Central memory CD4-positive, alpha-beta T cell (primary cell): ENCODE measurements at places on chromosomes 12 and 14.
A peak's percentile ranks its signal among the peaks of the same experiment; 100 is the strongest.

DNA sequence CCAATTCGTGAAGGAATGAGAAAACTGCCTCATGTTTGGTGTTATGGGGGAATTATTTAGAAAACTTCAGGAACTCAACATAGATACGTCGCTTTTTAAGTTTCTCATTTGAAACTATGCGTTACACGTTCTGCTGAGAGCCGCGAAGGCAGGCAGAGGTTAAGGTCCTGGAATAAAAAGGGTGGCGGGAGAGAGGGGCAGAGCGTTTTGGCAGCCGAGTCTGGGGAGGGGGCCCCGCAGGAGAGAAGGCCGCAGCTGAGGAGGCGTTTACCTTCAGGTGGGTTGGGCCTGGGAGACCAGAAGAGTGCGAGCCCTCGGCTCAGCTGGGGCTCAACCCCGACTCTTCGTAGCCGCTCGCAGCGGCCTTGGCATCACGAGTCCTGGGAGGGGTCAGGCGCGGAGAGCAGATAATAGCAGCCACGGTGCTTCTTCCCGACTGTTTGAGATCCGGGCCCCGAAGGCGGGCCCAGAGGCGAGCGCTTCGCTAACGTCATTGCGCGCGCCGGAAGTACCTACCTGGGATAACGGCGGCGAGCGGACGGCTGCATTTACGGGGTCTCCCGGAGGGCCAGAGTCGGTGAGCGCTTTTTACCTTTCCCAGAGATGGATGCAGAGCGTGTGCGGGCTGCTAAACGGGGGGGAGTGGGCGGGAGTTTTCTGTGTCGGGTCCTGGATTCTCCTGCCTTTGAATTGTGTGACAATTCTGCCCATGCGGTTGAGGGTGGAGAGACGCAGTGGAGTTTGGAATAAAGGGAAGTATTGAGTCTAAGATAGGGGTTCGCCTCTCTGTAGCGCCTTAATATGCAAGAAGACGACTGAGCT is at the start of the genes PPHLN1 and ZCRB1:
PPHLN1 (plus strand) TSS at position 515 of the 822 bp plus-strand sequence. CDS start 9,736 bp downstream, outside the sequence.
ZCRB1 (minus strand) TSS at position 442 of the 822 bp plus-strand sequence. CDS start 1,992 bp downstream, outside the sequence.
- DNase-seq: peak; percentile 72

DNA sequence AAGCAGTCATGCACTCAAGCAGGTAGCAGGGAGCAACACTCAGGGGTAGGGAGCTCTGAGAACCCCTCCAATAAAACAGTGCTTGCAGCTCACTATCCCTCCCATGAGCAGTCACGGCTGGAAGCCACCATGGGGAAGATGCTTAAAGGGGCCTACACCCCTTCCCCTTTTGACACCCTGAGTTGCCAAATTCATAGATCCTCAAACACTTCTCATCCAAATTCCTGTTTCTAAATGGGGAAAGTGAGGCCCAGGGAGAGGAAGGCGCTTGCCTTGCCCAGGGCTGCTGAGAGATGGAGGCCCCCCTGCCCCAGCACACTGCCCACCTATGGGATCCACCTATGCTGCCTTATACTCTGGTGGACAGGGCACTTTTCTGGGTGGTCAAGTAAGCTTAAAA is 7.2 kb upstream of the ENDOU start:
- no peak for DNase-seq

- no peak for DNase-seq
Observed at GRCh38 chr12:99911081-99911480, 73.7 kb downstream of the ANKS1B start.

DNA sequence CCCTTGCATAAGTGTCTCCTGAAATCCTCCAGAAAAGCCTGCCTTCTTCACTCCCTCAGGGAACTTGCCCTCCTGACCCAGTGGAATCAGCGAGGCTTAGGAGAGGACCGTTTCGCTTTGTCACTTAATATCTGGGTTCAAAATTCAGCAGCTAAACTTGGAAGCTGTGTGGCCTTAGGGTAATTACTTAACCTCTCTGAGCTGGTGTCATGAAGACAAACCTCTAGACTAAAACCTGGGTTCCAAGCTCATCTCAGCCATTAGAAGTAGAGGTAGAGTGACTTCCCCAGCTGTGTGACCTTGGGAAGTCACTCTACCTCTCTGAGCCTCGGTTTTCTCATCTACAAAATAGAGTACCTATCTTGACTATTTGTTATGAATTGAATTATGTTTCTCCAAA is 18.3 kb upstream of the RBM19 start:
- DNase-seq: no peak

GRCh38 chr12:56581418-56582145 is 48.5 kb downstream of the BAZ2A start:
- DNase-seq: peak; percentile 9

GRCh38 chr12:92621833-92622232 is 81.0 kb upstream of the PLEKHG7 start:
- DNase-seq: no peak

DNA sequence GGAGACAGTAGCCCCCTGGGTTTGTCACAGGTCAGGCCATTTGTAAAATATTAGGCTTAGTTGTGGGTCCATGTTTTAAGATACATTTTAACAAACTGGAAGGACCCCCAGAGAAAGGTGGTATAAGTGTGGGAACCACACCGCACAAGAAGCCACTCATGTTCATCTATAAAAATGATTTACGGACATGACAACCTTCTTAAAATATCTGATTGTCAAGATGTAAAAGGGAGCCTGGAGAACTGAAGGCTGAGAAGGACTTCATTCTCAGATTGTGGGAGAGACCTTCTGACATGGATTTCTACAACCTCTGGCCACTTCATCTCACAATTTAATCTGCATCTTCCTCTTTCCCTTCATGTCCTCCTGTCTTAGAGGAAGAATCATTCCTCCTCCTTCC is 102.4 kb downstream of the VCPKMT start:
- no peak for DNase-seq

GRCh38 chr14:69443296-69443805 is 41.2 kb upstream of the PLEKHD1 start:
- DNase-seq: no peak

DNA sequence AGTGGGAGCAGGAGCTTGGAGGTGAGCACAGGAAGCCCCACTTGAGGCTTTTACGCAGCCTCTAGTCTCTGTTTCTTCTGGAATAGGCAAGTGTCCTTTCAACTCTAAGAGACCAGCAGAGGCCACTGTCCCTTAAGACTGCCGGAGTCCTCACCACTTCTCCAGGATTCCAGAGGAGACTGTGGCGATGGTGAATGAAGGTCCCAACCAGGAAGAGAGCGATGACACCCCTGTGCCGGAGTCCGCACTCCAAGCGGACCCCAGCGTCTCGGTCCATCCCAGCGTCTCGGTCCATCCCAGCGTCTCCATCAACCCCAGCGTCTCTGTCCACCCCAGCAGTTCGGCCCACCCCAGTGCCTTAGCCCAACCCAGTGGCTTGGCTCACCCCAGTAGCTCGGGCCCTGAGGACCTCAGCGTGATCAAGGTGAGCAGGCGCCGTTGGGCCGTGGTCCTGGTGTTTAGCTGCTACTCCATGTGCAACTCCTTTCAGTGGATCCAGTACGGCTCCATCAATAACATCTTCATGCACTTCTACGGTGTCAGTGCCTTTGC is 442 bp downstream of the FLVCR2 start:
- DNase-seq: no peak

DNA sequence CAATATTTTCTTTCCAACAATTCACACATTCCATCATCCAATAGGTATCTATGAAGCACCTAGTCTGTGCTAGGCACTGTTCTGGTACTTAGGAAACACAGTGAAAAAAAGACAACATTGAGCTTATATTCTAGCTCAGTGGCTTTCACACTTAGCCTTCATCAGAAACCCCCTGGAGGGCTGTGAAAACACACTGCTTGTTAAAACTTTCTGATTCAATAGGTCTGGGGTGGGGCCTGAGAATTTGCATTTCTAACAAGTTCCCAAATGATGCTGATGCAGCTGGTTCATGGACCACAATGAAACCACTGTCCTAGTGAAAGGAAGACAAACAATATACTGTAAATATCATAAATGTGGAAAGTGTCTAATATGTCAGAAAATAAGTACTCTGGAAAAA is 5.9 kb downstream of the VTI1B start:
- no peak for DNase-seq
